ENCODE measurements at places on chromosomes 12 and 14. TPM values are rescaled to one million over a fixed set of nuclear protein-coding genes. Genes with fewer than 3 reads are reported as not detected.

Gene MLEC
- 96.2 TPM for total RNA-seq

Gene MGAT4C
- 0.18 TPM for total RNA-seq

Gene PZP
- not detected for total RNA-seq

Gene MYRFL
- not detected for total RNA-seq

Gene ARHGAP9
- total RNA-seq: 0.22 TPM

Measured in A549 treated with RU486 at 1 μM for 4 hours (cell line).